A549 treated with ZK216348 at 1 μM for 4 hours (cell line): ENCODE measurements at places on chromosomes 6 and 20. TPM values are rescaled to one million over a fixed set of nuclear protein-coding genes. Genes with fewer than 3 reads are reported as not detected.

The C20orf202 gene
- not detected in 5 replicates for total RNA-seq

The KCNG1 gene
- total RNA-seq = 12.9 to 34.4 TPM (median 21.2 TPM) in 5 replicates

The C20orf204 gene
- total RNA-seq = 0.13 to 0.54 TPM (median 0.42 TPM) in 5 replicates

The OVOL2 gene
- 0.18 to 0.29 TPM (median 0.23 TPM) in 4 of 5 replicates, not detected in the other for total RNA-seq

The DPPA5 gene
- total RNA-seq = not detected in 5 replicates

The PSMB1 gene
- 221 to 250 TPM (median 235 TPM) in 5 replicates for total RNA-seq

The BMP5 gene
- total RNA-seq = not detected in 5 replicates

The SUPT3H gene
- total RNA-seq = 4.1 to 8.2 TPM (median 5.5 TPM) in 5 replicates

The CD109 gene
- 25.3 to 58.2 TPM (median 50.4 TPM) in 5 replicates for total RNA-seq

The GUCA1A gene
- not detected in 5 replicates for total RNA-seq

The CTCFL gene
- not detected in 5 replicates for total RNA-seq

The PET117 gene
- 17.9 to 27.9 TPM (median 23.6 TPM) in 5 replicates for total RNA-seq

The PEDS1 gene
- 35.9 to 59.4 TPM (median 53.5 TPM) in 5 replicates for total RNA-seq

The EPPIN gene
- not detected in 5 replicates for total RNA-seq

The RGS17 gene
- 3.2 to 8.4 TPM (median 7.3 TPM) in 5 replicates for total RNA-seq

The TBXT gene
- not detected in 5 replicates for total RNA-seq

The STX11 gene
- 2.1 to 2.6 TPM (median 2.5 TPM) in 5 replicates for total RNA-seq
